ENCODE measurements at places on chromosomes 11 and 22. TPM values are rescaled to one million over a fixed set of nuclear protein-coding genes. Genes with fewer than 3 reads are reported as not detected.

- no peak for DNase-seq
Measured at GRCh38 chr11:101743828-101744227, 160.0 kb upstream of the TRPC6 start.

DNA sequence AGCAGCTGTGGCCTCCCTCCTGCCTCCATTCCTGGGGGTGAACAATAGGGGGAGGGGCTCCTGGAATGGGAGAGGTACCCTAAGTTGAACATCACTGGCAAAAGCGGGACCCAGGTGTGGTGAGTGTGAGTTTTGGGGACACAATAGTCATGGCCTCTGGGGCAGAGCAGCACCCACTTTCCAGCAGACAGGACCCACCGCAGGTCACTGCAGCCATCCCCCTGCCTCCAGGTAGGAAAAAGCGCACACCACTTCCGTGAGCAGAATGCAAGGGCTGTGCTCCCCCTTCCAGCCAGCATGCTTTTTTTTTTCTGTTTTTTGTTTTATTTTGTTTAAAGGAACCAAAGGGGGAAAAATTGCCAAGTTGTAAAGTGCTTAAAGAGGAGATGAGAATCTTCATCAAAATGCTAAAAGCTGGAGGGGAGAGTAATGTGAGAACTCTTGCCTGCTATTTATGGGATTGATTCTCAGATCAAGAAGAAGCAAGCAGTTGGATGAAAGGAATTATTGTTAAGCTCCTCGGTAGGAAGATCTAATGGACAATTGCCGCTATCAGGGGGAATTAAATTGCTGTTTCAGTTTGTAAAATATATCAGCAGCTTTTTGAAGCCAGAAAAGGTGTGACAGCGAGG lies 152.9 kb downstream of the FEZ1 start:
- no peak for DNase-seq

The OR6T1 gene
- not detected for total RNA-seq

- DNase-seq, result no peak
Measured at GRCh38 chr11:43959321-43959995, 17.0 kb downstream of the C11orf96 start.

- peak; percentile 60 for DNase-seq
Measured at GRCh38 chr11:20158597-20159257, 1.5 kb downstream of the DBX1 start.

- no peak for DNase-seq
Measured at GRCh38 chr11:5923427-5923776, 18.6 kb upstream of the OR56A3 start.

- no peak for DNase-seq
Measured at GRCh38 chr11:127193950-127194349, 193.4 kb upstream of the KIRREL3 start.

GRCh38 chr11:123253223-123253622 lies 58.2 kb upstream of the CLMP start:
- DNase-seq, result no peak

The MAPK1 gene
- 163 TPM for total RNA-seq

GRCh38 chr11:66701432-66702240 lies 23.9 kb upstream of the RBM4B start:
- DNase-seq, result no peak
